Left lung (tissue), 14 donors: ENCODE measurements at places on chromosomes 1 and 21. TPM values are rescaled to one million over a fixed set of nuclear protein-coding genes. Genes with fewer than 3 reads are reported as not detected.

- no peaks in the 10 kb centered on the region for H3K4me1 ChIP-seq
- DNase-seq = no peak
- H3K36me3 ChIP-seq = no peaks in the 10 kb centered on the region
- no peak overlapping the region for H3K27ac ChIP-seq
- no peaks in the 10 kb centered on the region for H3K27me3 ChIP-seq
- no peak overlapping the region for H3K4me3 ChIP-seq
Measured at GRCh38 chr1:175817445-175817844, 74.0 kb upstream of the TNR start.

Gene PLPP3
- total RNA-seq = 44.5 TPM

- H3K27me3 ChIP-seq = peaks cover 7% of the 10 kb centered on the region
- no peak overlapping the region for H3K27ac ChIP-seq
- no peaks in the 10 kb centered on the region for H3K36me3 ChIP-seq
- H3K4me3 ChIP-seq = no peak overlapping the region
Measured at GRCh38 chr1:165563551-165563950, 19.8 kb downstream of the LRRC52 start.

Gene NBPF10
- 3.9 TPM for total RNA-seq

DNA sequence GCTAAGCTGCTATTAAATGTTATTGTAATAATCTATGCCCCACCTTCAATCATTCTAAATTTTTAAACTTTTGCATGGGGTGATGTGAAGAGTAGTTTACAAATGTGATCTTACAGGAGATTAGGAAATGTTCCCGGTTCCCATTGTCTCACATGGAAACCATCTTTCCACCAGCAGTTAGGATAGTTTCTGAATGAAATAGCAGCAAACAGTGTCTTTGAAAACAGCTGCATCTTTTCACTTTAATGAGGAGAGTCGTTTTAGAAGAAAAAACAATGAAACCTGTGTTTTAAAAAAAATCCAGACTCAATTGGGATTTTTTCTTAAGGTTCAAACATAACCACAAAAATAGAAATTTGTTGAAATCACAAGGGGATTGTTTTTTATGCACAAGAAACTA is 134.2 kb downstream of the TLR5 start:
- no peaks in the 10 kb centered on the region for H3K4me1 ChIP-seq
- DNase-seq = no peak
- H3K4me3 ChIP-seq = no peak overlapping the region

- H3K36me3 ChIP-seq = no peaks in the 10 kb centered on the region
- no peak for DNase-seq
- no peak overlapping the region for H3K27ac ChIP-seq
- H3K4me3 ChIP-seq = no peak overlapping the region
- H3K27me3 ChIP-seq = no peaks in the 10 kb centered on the region
Measured at GRCh38 chr1:27275696-27276095, 41.3 kb downstream of the WDTC1 start.

- H3K27me3 ChIP-seq = peaks cover 52% of the 10 kb centered on the region
- H3K27ac ChIP-seq = no peak overlapping the region
- no peak for DNase-seq
- no peak overlapping the region for H3K4me3 ChIP-seq
- H3K4me1 ChIP-seq = peaks cover 16% of the 10 kb centered on the region
Measured at GRCh38 chr1:39735731-39736130, 3.0 kb upstream of the PPIE start.

DNA sequence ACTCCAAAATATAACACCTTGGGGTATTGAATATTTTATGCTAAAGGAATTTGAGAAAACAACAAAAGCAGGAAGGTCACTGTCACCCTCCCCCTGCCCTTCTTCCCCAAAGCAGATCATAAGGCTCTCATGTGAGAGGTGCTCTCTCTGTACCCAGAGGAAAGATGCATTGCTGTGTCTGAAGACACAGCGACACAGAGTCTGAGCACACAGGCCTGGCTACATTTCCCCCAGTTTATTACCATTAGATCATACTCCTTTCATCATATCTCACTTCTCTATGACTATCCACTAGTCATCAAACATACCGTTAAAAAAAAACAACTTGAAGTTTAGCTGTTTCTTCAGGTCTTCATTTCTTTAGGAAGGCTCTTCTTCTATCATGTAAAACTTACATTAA is 127.1 kb downstream of the PPIAL4G start:
- peaks cover 3% of the 10 kb centered on the region for H3K4me1 ChIP-seq
- H3K4me3 ChIP-seq = no peak overlapping the region
- no peaks in the 10 kb centered on the region for H3K36me3 ChIP-seq
- DNase-seq = no peak

Gene PEX10
- 16.3 TPM for total RNA-seq

DNA sequence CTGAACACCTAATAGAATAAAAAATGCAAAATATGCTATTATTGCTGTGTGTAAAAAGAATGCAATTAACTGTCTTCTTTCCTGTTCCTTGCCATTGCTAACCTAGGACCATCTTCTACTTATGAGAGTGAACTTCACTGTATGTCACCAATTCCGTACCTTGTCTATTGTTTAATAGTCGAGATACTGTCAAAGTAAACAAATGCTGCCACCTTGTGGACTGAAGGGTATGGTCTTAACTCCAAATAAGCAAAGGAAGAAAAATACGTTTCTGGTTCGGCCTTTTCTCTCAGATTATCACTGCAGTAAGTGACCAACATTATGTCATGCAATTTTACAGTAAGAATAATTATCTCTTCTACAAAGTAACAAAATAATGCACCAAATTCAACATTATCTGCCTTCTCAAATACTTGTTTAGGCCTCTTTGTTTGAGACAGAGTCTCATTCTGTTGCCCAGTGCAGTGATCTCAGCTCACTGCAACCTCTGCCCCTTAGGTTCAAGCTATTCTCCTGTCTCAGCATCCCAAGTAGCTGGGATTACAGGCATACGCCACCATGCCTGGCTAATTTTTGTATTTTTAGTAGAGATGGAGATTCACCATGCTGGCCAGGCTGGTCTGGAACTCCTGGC is 133.4 kb downstream of the COP1 start:
- no peaks in the 10 kb centered on the region for H3K36me3 ChIP-seq
- H3K4me3 ChIP-seq = no peak overlapping the region
- DNase-seq = peak; percentile 70
- H3K27me3 ChIP-seq = no peaks in the 10 kb centered on the region
- H3K4me1 ChIP-seq = no peaks in the 10 kb centered on the region

Gene SAMD11
- total RNA-seq = 49.7 TPM

GRCh38 chr1:23720256-23720995 is 22.8 kb upstream of the ELOA start:
- DNase-seq = no peak
- H3K36me3 ChIP-seq = no peaks in the 10 kb centered on the region
- H3K4me1 ChIP-seq = no peaks in the 10 kb centered on the region
- H3K27ac ChIP-seq = no peak overlapping the region
- no peaks in the 10 kb centered on the region for H3K27me3 ChIP-seq
